Stomach (tissue), 19 donors: ENCODE measurements at places on chromosomes 7 and 10. TPM values are rescaled to one million over a fixed set of nuclear protein-coding genes. Genes with fewer than 3 reads are reported as not detected.

Gene IGFBP1
- polyA plus RNA-seq = not detected

Gene ITIH5
- 4.1 TPM for polyA plus RNA-seq

Gene PKD1L1
- polyA plus RNA-seq = not detected

Gene SAMD9L
- 2.9 TPM for polyA plus RNA-seq

Gene SPDYE16
- not detected for polyA plus RNA-seq

Gene NCAPG2
- polyA plus RNA-seq = 2.6 TPM

Gene SCRN1
- polyA plus RNA-seq = 14.5 TPM

Gene SRGN
- 83.6 TPM for polyA plus RNA-seq

DNA sequence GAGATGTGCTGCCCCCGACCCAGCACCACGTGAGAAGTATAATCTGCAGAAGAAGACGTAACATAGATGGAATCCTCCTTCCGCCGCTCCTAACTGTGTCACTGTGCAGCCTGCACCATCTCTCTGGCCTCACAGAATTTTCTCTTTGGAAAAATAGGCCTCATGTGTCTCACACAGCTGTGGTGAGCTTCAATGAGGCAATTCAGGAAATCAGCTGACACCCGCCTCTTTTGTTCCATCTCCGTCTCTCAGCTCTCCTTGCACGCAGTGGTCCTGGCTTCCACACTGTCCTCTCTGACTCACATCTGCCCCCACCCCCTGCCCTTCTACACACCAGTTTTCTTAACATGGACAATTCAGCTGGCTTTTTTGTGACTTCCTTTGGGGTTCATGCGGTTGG is 7.2 kb downstream of the C10orf90 start:
- no peak for DNase-seq
- H3K27me3 ChIP-seq = no peaks in the 10 kb centered on the region
- H3K36me3 ChIP-seq = no peaks in the 10 kb centered on the region
- H3K27ac ChIP-seq = no peak overlapping the region

- peak overlapping the region; percentile 1 for H3K27ac ChIP-seq
- H3K36me3 ChIP-seq = no peaks in the 10 kb centered on the region
- DNase-seq = peak; percentile 82
- peaks cover 28% of the 10 kb centered on the region for H3K4me1 ChIP-seq
- H3K4me3 ChIP-seq = peak overlapping the region; percentile 27
Measured at GRCh38 chr7:7103343-7104313, 78.7 kb upstream of the C1GALT1 start.

DNA sequence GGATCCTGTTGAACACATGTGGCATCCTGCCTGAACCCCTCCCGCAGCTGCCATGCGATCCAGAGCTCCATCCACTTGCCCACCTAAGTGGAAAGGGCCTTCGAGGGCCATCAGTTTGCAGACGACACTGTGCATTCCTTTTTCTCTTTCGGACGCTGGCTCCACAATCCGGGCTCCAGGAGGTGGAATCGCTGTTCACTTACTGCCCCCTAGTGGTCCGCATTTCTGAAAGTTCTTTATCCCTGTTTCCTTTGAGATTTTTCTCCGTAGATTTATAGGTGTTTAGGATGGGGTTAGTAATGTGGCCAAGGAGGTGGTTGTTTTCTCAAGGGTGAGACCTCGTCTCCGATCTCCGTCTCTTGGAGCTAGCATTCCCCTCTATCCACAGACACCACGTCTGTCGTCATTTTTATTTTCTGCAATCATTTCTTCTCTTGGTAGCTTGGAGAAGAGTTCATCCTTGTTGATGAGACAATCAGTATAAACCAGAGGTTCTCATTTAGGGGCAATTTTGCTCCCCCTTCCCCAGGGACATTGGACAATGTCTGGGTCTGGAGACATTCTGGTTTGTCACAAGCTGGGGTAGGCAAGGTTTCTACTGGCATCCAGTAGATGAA is 204.6 kb downstream of the ARHGAP21 start:
- H3K27me3 ChIP-seq = no peaks in the 10 kb centered on the region
- peaks cover 10% of the 10 kb centered on the region for H3K4me1 ChIP-seq
- peak; percentile 61 for DNase-seq
- H3K36me3 ChIP-seq = peaks cover 45% of the 10 kb centered on the region
- H3K27ac ChIP-seq = no peak overlapping the region
- no peak overlapping the region for H3K4me3 ChIP-seq

- no peak for DNase-seq
- H3K36me3 ChIP-seq = no peaks in the 10 kb centered on the region
- H3K4me1 ChIP-seq = no peaks in the 10 kb centered on the region
- H3K27me3 ChIP-seq = no peaks in the 10 kb centered on the region
- H3K4me3 ChIP-seq = no peak overlapping the region
Measured at GRCh38 chr7:55235115-55235514, 130.0 kb upstream of the LANCL2 start.

- no peak overlapping the region for H3K4me3 ChIP-seq
- peak; percentile 70 for DNase-seq
- H3K36me3 ChIP-seq = no peaks in the 10 kb centered on the region
- H3K4me1 ChIP-seq = peaks cover 17% of the 10 kb centered on the region
- no peak overlapping the region for H3K27ac ChIP-seq
- H3K27me3 ChIP-seq = no peaks in the 10 kb centered on the region
Measured at GRCh38 chr10:89369156-89370105, 8.4 kb upstream of the IFIT1B start.

DNA sequence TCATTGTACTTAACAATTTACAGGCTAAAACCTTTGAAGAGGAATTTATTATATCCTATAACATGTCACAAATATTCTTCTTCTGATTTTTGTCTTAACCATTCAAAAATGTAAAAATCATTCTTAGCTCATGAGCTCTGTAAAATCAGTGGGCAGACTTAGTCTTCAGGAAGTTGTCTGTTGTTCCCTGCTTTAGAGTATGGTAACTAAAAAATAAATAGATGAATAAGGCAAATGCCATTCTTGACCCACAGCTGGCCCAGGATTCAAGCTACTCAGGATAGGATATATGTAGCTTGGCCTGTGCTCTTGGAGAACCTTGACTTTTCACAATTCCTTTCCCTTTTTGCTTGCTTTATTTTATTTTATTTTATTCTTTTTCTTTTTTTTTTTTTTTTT is 51.5 kb downstream of the LRRC4 start:
- no peaks in the 10 kb centered on the region for H3K36me3 ChIP-seq
- no peaks in the 10 kb centered on the region for H3K27me3 ChIP-seq
- peak overlapping the region; percentile 10 for H3K27ac ChIP-seq
- H3K4me3 ChIP-seq = no peak overlapping the region

DNA sequence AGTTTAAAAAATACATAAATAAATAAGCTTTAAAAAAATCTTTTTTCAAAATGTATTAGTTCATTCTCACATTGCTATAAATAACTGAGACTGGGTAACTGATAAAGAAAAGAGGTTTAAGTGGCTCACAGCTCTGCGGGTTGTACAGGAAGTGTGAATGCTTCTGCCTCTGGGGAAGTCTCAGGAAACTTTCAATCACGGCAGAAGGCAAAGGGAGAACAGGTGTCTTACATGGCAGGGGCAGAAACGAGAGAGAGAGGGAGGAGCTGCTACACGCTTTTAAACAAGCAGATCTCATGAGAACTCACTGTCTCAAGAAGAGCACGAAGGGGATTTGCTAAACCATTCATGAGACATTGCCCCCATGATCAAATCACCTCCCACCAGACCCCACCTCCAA is 114.6 kb downstream of the DNAJC1 start:
- peak; percentile 32 for DNase-seq
- H3K27me3 ChIP-seq = no peaks in the 10 kb centered on the region
- H3K4me1 ChIP-seq = no peaks in the 10 kb centered on the region
- H3K4me3 ChIP-seq = no peak overlapping the region

DNA sequence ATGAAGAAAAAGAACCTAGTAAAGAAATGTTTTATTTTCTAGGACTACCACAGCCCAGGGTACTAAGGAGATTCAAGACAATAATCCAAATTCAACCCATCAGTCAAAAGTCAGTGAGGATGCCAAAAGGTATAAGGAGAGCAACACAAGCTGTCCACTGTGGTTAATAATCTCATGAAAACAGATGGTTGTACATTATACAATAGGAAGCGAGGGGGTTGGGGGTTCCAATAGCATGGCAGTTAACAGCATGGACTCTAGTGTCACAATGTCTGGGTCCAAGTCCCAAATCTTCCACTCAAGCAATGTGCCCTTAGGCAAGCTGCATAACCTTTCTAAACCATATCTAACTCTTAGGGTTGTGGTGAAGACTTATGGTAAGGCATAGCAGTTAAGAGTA is 35.1 kb downstream of the BRAF start:
- H3K36me3 ChIP-seq = no peaks in the 10 kb centered on the region
- no peak overlapping the region for H3K27ac ChIP-seq
- no peaks in the 10 kb centered on the region for H3K27me3 ChIP-seq

DNA sequence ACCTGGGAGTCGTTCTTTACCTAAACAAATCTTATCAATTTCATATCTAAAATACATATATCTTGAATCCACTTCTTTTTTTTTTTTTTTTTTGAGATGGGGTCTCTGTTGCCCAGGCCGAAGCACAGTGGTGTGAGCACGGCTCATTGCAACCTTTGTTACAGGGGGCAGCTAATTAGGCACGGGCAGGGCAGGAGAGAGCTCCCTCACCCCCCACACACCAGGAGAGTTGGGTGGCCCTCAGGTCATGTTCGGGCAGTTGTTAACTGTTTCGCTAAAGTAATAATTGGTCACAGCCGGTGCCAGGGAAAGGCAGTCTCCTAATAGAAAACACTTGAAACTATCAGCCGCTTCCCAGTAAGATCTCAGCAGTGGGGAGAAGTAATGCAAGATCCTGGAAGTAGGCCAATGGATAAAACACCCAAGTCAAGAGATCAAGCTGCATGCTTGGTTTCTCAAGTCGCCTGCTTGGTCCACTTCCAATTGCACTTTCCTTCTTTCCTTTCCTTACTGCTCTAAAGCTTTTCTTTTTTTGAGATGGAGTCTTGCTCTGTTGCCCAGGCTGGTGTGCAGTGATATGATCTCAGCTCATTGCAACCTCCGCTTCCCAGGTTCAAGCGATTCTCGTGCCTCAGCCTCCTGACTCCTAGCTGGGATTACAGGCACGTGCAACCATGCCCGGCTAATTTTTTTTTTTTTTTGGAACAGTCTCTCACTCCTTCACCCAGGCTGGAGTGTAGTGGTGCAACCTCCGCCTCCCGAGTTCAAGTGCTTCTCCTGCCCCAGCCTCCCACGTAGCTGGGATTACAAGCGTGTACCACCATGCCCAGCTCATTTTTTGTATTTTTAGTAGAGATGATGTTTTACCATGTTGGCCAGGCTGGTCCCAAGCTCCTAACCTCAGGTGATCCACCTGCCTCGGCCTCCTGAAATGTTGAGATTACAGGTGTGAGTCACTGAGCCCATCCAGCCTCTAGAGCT is 21.3 kb upstream of the EFCAB10 start:
- H3K27me3 ChIP-seq = no peaks in the 10 kb centered on the region
- H3K27ac ChIP-seq = no peak overlapping the region
- no peaks in the 10 kb centered on the region for H3K36me3 ChIP-seq

GRCh38 chr7:43385856-43386255 is 197.1 kb upstream of the STK17A start:
- no peak overlapping the region for H3K27ac ChIP-seq
- H3K36me3 ChIP-seq = no peaks in the 10 kb centered on the region
- H3K4me1 ChIP-seq = no peaks in the 10 kb centered on the region
- no peak overlapping the region for H3K4me3 ChIP-seq

- H3K4me3 ChIP-seq = no peak overlapping the region
- no peaks in the 10 kb centered on the region for H3K27me3 ChIP-seq
- no peak overlapping the region for H3K27ac ChIP-seq
- DNase-seq = no peak
Measured at GRCh38 chr7:47942132-47942531, 6.1 kb downstream of the PKD1L1 start.

- H3K27me3 ChIP-seq = no peaks in the 10 kb centered on the region
- H3K27ac ChIP-seq = no peak overlapping the region
- no peaks in the 10 kb centered on the region for H3K36me3 ChIP-seq
Measured at GRCh38 chr7:134196439-134196838, 69.3 kb downstream of the LRGUK start.

DNA sequence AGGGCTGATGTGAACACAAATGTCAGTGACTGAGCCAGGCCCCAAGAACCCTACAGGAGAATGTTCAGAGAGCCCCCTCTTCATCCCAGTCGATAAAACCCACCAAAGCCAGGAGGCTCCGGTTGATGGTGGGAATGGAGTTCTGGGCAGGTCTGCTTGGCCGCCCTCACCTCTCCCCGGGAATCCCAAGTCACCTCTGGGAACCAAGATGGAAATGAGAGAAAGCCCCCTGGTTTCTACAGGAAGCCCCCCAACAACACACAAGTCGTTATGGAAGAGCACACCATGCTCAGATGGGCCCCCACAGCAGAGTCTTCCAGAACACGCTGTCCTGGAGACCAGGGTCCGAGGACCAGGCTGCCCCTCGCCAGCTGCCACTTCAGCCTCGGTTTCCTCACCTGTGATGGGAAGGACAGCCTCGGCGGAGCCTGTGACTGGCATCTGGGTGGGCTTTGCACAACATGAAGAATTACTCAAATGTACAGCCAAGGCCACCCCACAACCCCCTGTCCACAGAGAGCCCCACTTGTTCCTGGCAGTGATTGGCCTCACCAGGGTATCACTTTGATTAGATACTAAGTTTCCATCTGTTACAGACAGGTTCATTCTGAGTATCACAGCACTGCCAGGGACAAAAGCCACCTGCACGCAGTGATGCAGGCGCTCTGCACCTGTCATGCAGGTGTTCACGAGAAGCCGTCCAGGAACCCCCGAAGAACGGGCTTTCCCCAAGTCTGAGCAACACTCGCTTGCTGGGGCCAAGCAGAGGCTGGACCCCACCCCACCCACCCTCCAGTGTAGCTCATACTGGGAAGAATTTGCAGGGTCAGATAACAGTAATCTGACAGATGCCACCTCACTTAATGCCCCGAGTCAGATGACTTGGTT is 57.6 kb downstream of the MKI67 start:
- no peaks in the 10 kb centered on the region for H3K27me3 ChIP-seq
- H3K4me3 ChIP-seq = no peak overlapping the region

GRCh38 chr7:69982197-69982596 is 383.9 kb downstream of the AUTS2 start:
- no peak overlapping the region for H3K4me3 ChIP-seq
- no peak for DNase-seq
- no peaks in the 10 kb centered on the region for H3K27me3 ChIP-seq
- H3K4me1 ChIP-seq = no peaks in the 10 kb centered on the region

DNA sequence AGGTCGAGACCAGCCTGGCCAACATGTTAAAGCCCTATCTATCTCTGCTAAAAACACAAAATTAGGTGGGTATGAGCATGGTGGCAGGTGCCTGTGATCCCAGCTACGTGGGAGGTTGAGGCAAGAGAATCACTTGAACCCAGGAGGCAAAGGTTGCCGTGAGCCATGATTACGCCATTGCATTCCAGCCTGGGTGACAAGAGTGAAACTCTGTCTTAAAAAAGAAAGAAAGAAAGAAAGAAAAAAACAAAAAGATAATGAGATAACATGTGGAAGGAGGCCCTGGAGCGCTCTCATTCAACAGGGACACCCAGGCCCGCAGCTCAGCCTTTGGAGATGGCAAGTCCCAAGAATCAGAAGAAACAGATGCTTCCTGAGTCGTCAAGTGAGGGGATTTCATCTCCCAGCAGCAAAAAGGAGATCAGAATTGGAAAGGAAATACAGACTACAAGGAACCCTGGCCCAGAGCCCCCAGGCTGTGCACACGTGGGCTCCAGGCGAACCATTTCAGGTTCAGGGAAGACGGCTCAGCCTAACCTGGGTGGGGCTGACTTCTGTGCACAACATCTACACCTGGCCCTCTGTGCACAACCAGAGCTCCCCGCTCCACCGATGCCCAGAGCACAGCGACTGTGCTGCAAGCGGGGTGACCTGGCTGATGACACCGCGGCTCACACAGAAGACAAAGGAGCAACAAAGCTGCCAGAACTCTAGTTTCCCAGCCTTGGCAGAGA is 33.3 kb downstream of the GNA12 start:
- H3K4me3 ChIP-seq = no peak overlapping the region
- no peaks in the 10 kb centered on the region for H3K36me3 ChIP-seq
- H3K27me3 ChIP-seq = no peaks in the 10 kb centered on the region
- peaks cover 74% of the 10 kb centered on the region for H3K4me1 ChIP-seq
- H3K27ac ChIP-seq = peak overlapping the region; percentile 3
